ENCODE measurements at places on chromosomes 11 and 22.
A peak's percentile ranks its signal among the peaks of the same experiment; 100 is the strongest.

- no peak for DNase-seq
These were observed 2.2 kb downstream of the PHF21B start for GRCh38 chr22:45007391-45008185.

GRCh38 chr11:108858622-108859021, 193.8 kb downstream of the DDX10 start:
- DNase-seq, result no peak

GRCh38 chr11:65329478-65329877, 4.2 kb upstream of the DPF2 start:
- DNase-seq, result no peak

DNA sequence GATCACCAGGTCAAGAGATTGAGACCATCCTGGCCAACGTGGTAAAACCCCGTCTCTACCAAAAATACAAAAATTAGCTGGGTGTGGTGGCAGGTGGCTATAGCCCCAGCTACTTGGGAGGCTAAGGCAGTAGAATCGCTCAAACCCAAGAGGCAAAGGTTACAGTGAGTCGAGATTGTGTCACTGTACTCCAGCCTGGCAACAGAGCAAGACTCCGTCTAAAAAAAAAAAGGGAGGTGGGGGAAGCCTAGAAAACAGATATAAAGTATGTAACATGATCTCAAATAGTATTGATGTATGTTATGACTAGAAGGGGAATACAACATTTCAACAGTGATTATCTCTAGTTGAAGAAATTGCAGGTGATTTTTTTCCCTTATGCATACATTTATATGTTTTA, 61.4 kb downstream of the SLC1A2 start:
- DNase-seq, result no peak

DNA sequence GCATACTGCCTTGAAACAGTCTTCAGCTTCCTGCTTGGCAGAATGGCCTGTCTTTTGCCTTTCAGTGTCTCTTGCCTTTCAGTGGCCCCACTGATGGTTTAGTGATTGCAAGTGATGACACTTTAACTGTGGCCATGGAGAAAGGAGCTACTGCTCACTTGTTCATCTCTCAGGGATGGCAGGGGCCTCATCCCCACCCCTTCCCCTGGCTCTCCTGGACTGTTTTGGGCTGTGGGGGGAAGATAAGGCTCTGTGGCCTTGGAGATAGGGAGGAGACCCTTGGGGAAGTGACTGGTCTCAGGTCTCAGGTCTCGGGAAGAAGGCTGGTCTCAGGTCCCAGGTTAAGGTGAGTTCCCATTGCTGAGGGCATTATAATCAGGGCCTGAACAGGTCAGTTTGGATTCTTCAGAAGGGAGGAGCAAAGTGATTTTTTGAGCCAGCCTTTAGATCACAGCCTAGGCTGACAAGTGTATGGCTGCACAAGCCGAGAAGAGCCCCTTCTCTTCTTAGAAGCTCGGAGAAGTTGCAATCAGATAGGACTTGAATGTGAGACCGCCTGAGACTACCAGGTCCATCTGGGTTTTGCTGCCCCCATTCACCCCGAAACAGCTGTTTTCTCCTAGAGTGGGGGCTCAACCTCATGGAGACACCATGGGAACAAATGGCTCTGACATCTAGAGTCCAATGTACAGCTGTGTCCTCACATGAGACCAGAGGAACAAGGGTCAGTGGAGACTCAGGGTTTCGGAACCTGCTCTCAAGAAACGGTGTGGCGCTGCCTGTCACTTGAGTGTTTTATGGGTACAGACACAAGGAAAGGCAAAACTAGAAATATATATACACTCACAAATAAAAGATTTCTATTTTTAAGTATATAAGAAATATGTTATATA, 15.9 kb upstream of the P2RY2 start:
- no peak for DNase-seq

DNA sequence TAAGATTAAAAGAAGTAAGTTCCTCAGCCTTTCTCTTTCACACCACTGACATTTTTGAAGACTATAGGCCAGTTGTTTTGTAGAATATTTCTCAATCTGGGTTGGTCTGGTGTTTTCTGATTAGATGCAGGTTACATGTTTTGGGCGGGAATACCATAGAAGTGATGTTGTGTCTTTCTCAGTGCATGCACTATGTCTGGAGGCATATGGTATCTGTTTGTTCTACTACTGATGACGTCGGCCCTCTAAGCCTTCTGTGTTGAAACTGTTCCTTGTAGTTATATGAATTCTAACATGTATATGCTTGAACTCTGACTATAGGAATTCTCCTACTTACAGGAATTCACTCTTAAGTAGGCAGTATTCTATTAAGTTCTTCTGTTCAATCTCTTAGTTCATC, 21.6 kb downstream of the ZFTA start:
- DNase-seq, result no peak

DNA sequence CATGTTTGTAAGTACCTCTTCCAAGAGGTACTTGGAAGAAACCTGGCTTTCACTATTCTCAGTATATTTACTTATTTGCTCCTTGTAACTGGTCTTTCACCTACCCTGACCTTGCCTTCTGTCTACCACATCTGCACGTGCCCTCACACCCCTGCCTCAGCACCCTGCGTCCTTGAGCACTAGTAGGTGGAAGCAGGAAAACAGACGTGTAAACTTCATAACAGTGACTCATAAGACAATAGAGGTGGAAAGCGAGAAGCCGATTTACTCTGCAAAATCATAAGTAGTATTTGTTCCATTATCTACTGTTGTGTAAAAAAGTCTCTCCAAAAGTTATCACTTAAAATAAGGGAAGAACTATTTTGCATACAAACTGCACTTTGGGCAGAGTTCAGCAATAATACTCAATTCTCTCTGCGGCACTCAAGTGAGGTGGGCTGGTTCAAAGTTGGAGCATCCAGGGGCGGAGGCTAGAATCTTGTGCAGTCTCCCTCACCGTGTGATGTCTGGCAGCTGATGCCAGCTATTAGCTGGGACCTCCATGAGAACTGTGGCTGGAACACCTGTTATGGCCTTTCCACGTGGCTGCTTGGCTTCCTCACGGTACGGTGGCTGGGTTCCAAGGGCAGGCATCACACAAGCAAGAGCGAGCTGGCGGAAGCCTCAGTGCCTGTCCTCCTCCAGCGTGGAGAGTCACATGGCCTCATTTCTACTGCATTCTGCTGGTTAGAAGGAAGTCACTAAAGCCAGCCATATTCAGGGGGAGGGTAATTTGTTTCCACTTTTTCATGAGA, 30.4 kb downstream of the PACS1 start:
- peak; percentile 70 for DNase-seq

DNA sequence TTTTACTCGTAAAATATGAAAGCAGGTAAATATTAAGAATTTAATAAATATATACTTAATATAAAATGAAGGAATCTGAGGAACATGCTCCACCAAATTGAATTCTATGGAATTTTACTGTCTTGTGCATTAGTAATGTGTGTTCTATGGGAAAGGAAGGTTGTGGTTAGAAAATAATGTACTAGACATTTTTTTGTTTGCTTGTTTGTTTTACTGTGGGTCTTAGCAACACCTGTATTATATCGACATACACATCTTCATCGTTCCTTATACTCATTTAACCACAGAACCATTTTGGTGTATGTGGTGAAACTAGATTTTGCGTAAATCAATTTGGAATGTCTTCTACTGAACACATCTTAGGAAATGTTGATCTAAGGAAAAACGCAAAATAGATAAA, 114.1 kb upstream of the MTMR2 start:
- DNase-seq, result no peak

- DNase-seq, result no peak
These were observed 25.6 kb downstream of the SMCO4 start for GRCh38 chr11:93517611-93518010.

GRCh38 chr11:83836883-83837654, 550.9 kb upstream of the CCDC90B start:
- no peak for DNase-seq

GRCh38 chr11:57336111-57336666, 497 bp upstream of the SSRP1 start:
- DNase-seq, result no peak

- no peak for DNase-seq
These were observed 95.6 kb downstream of the LDLRAD3 start for GRCh38 chr11:36039471-36039870.

- no peak for DNase-seq
These were observed 15.8 kb downstream of the NAV2 start for GRCh38 chr11:19728436-19728835.

DNA sequence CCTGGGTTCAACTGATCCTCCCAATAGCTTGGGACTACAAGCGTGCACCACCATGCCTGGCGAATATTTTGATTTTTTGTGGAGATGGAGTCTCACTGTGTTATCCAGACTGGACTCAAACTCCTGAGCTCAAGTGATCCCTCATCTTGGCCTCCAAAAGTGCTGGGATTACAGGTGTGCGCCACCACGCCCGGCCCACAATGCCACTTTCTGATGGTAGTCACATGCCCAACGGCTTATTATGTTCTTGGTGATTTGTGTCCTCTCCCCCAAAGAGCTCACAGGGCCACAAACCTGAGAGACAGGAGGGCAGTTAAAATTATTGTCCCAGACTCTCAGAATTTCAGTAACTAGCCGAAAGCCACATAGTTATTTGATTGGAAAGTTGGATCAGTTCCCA, 9.6 kb downstream of the GRIK4 start:
- DNase-seq, result no peak

DNA sequence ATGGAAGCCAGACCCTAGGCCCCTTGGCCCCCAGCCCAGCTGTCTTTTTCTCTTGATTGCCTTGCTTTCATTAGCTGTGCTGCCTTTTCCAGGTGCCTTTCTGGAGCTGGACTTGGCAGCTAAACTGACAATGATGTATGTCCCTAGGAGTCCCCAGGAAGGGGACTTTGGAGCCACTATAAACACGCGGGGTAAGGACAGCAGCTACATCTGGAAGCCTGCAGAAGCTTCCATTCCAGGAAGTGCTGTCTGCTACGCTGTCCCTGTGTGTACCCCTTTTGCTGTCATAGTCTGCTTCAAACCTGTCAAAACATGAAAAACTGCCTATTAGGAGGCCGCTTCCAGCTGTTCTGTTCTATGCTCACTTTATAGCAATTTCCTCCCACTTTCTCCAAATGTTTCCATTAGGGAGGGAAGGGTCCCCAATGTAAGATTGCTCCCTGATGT, 153.3 kb upstream of the RAG2 start:
- DNase-seq, result no peak

- no peak for DNase-seq
These were observed 409 bp upstream of the TMEM134 start for GRCh38 chr11:67469508-67469811.

DNA sequence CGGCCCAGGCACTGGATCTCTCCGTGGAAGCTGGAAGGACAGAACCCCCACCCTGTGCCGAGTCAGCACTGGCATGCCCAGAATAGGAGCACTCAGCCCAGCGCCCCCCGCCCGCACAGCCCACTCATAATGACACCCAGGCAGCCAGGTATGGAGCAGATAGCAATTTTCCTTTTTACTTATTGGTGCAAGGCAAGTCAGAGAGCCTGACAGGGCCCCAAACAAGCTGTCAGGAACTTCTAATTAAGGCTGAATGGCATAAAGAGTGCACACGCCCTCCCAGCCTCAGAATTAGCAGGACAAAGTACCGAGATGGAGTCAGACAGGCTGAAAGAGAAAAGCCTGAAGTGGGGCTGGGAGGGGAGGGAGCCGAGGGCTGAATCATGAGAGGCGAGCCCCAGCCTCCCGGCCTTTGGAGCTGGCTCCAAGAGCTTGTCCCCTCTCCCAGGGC, 76.9 kb downstream of the DSCAML1 start:
- no peak for DNase-seq

DNA sequence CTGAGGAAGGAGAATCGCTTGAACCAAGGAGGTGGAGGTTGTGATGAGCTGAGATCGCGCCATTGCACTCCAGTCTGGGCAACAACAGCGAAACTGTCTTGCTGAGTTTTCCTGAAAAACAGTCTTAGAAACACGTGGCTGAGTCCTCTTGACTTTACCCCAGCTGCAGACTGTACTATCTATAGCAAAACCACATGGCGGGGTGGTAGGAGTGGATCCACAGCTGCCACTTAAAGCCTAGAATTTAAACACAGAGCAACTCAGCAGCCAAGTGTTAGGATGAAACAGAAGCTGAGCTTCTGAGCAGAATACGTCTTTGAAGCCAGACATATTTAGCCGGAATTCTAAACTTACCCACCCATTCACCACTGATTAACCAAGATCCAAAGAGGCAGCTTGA, 14.1 kb downstream of the PATZ1 start:
- DNase-seq, result no peak

DNA sequence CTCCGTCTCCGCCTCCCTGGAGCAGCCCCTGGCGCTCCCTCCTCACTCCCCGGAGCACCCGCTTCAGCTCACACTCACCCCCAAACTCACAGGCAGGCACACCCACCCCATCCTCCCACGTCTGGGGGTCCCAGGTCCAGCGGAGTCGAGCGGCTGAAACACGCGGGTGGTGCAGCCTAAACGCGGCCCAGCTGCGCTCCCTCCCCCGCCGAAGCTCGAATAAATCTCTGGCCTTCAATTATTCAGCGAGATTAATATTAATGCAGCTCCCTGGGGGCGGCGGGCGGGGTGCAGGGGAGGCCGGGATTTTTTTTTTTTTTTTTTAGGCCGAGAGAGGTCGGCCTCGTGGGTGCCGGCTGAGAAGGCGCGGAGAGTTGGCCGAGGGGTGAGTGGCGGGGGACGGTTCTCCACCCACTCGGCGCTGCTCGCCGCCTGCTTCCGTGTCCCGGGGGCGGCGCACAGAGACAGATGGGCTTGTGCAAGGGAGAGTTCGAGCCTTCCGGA, 524 bp upstream of the SLC1A2 start:
- no peak for DNase-seq

DNA sequence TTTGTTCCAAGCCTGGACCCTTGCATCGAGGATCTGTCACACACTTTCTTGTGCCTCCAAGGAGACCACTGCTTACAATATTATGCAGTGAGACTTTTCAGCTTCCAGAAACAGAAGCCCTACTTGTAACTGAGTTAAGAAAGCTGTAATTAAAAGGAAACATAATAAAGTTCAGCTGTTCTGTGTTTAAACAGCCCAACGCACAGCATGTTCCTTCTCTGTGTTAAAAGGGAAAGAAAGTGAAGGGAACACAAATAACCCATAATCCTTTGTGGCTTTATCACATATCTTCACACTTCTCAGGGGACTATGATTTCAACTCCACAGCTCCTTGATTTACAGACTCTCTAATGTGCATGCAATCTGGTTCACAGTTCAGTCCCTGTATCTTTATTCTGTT, 200.3 kb upstream of the MTNR1B start:
- no peak for DNase-seq

- DNase-seq, result no peak
These were observed 69.3 kb downstream of the PIWIL4 start for GRCh38 chr11:94636388-94636949.

- DNase-seq, result no peak
These were observed 20.4 kb downstream of the SLC37A2 start for GRCh38 chr11:125083312-125084056.

GRCh38 chr22:32075997-32076760, 33.1 kb downstream of the SLC5A1 start:
- no peak for DNase-seq

DNA sequence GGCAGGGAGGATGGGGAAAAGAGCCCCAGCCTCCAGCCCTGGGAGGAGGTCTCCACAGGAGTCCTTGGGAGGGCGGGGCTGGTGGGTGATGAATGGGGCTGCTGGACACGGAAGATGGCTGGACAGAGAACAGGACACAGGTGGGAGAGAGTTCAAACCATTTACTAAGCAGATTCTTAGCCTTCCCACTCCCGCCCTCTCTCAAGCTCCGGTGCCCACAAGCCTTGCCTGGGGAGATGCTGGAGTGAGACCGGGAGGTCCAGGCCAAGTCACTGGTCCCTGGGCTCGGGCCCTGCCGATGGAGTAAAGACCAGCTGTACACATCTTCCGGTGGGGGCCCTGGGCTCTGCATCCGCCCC, 1.4 kb downstream of the CLDN5 start:
- DNase-seq, result no peak

GRCh38 chr11:42591841-42592240, 720.0 kb upstream of the API5 start:
- DNase-seq, result no peak

All from NCI-H2171 (cell line).